ENCODE measurements at places on chromosomes 11 and 22. TPM values are rescaled to one million over a fixed set of nuclear protein-coding genes. Genes with fewer than 3 reads are reported as not detected.
A peak's percentile ranks its signal among the peaks of the same experiment; 100 is the strongest.

Gene SLC22A9
- polyA plus RNA-seq: not detected

Gene P2RY2
- 0.12 TPM for polyA plus RNA-seq

Gene CREB3L1
- polyA plus RNA-seq: 14.0 TPM

Gene UBE4A
- polyA plus RNA-seq: 7.7 TPM

Gene MUC5AC
- not detected for polyA plus RNA-seq

Gene MB
- 0.86 TPM for polyA plus RNA-seq

Gene LGR4
- polyA plus RNA-seq: 4.6 TPM

Gene TTC28
- polyA plus RNA-seq: 5.8 TPM

Gene POU2AF3
- polyA plus RNA-seq: 0.07 TPM

Gene CDPF1
- 25.3 TPM for polyA plus RNA-seq

Gene TRIM66
- 6.4 TPM for polyA plus RNA-seq

GRCh38 chr22:39123751-39124581 lies 26.9 kb downstream of the APOBEC3H start:
- H3K27me3 ChIP-seq: no peaks in the 10 kb centered on the region
- no peak overlapping the region for H3K4me3 ChIP-seq
- DNase-seq: peak; percentile 1
- no peaks in the 10 kb centered on the region for H3K4me1 ChIP-seq

- 0 out of 2 replicates have a peak overlapping the region, but pooled peaks have one; percentile 6 for H3K4me3 ChIP-seq
- peaks cover 17% of the 10 kb centered on the region for H3K4me1 ChIP-seq
- DNase-seq: peak; percentile 71
- peaks cover 38% of the 10 kb centered on the region for H3K36me3 ChIP-seq
Observed at GRCh38 chr22:29799217-29799680, 32.1 kb downstream of the UQCR10 start.

GRCh38 chr11:6390718-6391469 lies 620 bp downstream of the SMPD1 start:
- H3K27ac ChIP-seq: peak overlapping the region; percentile 50
- DNase-seq: no peak
- peak overlapping the region; percentile 91 for H3K4me3 ChIP-seq
- no peaks in the 10 kb centered on the region for H3K27me3 ChIP-seq
- no peaks in the 10 kb centered on the region for H3K36me3 ChIP-seq

DNA sequence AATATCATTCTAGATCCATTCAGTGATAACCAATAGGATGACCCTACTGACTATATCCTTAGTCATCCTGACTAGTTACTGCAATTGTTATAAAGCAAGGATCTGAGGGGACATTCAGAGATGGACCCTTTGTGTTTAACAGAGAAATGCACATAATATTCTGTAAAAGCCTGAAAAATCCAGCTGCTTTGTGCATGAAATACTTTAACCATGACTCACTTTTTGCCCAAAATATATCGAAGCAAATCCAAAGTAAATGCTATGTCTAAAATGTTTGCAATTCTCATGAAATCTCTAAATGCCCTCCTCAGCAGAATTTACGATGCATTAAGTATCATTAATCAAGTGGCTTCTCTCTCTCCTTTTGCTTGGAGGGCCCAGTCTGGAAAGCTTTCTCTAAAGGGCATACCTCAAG lies 178.8 kb upstream of the MTMR2 start:
- no peaks in the 10 kb centered on the region for H3K36me3 ChIP-seq
- DNase-seq: no peak
- H3K4me1 ChIP-seq: peaks cover 54% of the 10 kb centered on the region
- peak overlapping the region; percentile 84 for H3K27ac ChIP-seq
- H3K27me3 ChIP-seq: no peaks in the 10 kb centered on the region

GRCh38 chr22:50134481-50134880 lies 36.0 kb upstream of the PANX2 start:
- H3K4me3 ChIP-seq: no peak overlapping the region
- no peak for DNase-seq
- H3K27me3 ChIP-seq: no peaks in the 10 kb centered on the region
- H3K4me1 ChIP-seq: no peaks in the 10 kb centered on the region

DNA sequence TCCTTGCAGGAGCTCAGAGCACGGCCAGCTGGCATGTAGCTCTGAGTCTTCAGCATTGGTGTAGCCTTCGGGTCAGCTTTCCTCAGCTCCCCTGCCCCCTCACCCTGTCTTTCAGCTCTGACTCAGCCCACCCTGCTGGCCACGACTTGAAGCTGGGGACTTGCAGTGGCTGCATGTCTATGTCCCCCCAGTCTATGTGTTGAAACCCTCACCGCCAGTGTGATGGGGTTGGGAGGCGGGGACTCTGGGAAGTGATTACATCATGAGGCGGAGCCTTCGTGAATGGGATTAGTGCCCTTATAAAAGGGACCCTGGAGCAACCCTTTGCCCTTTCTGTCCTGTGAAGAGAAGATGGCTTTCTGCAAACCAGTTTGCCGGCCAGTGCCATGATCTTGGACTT lies 111.1 kb downstream of the CTTN start:
- no peaks in the 10 kb centered on the region for H3K4me1 ChIP-seq
- H3K27ac ChIP-seq: no peak overlapping the region
- DNase-seq: no peak
- H3K27me3 ChIP-seq: no peaks in the 10 kb centered on the region

DNA sequence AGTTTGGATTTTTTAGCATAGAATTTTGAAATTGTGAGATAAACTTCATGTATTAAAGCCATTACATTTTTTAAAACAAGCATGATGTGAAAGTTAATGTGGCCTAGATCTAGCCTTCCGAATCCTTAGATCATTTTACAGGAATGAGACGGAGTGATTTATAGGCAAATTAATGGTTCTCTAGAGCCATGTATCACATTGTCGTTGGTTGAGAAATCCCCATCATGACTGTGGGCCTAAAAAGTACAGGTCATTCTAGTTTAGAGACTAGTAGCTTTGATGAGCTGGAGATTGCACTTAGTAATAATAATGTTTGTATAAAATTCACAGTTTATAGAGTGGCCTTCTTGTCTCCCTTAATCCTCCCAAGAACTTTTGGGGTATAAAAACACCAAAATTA lies 7.1 kb downstream of the EWSR1 start:
- H3K27ac ChIP-seq: no peak overlapping the region
- H3K36me3 ChIP-seq: peaks cover 89% of the 10 kb centered on the region
- H3K4me3 ChIP-seq: no peak overlapping the region
- H3K4me1 ChIP-seq: peaks cover 15% of the 10 kb centered on the region
- DNase-seq: no peak

DNA sequence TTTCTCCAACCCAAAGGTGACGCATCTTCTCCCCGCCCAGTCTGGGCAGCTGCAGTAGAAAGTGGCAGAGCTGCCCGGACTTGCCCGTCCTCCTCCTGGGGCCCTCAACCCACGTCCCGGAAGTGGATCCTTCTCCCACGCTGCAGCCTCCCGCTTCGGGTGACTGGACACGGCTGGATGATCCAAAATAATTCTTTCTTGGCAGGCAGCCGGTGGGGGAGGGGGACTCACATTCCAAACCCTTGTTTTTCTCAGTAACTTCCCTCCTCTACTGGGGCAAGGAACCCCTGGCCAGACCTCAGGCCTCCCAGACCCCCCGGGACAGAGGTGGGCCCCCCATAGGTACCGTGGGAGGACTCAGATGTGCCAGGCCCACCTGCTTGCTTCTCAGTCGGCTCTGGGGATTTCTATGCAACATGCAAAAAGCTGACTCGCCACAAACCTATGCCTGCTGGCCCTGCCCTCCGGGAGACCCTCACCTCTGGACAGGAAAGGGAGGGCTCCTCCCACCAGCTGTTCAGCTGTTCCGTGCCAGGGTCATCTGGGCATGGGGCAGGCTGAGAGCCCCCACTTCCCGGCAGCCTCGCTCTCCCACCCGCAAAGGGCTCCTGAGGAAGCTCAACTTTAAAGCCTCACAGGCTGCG lies 1.4 kb downstream of the PLXNB2 start:
- peak overlapping the region; percentile 95 for H3K4me3 ChIP-seq
- H3K36me3 ChIP-seq: peaks cover 10% of the 10 kb centered on the region
- peaks cover 63% of the 10 kb centered on the region for H3K4me1 ChIP-seq
- peak overlapping the region; percentile 97 for H3K27ac ChIP-seq
- H3K27me3 ChIP-seq: no peaks in the 10 kb centered on the region

DNA sequence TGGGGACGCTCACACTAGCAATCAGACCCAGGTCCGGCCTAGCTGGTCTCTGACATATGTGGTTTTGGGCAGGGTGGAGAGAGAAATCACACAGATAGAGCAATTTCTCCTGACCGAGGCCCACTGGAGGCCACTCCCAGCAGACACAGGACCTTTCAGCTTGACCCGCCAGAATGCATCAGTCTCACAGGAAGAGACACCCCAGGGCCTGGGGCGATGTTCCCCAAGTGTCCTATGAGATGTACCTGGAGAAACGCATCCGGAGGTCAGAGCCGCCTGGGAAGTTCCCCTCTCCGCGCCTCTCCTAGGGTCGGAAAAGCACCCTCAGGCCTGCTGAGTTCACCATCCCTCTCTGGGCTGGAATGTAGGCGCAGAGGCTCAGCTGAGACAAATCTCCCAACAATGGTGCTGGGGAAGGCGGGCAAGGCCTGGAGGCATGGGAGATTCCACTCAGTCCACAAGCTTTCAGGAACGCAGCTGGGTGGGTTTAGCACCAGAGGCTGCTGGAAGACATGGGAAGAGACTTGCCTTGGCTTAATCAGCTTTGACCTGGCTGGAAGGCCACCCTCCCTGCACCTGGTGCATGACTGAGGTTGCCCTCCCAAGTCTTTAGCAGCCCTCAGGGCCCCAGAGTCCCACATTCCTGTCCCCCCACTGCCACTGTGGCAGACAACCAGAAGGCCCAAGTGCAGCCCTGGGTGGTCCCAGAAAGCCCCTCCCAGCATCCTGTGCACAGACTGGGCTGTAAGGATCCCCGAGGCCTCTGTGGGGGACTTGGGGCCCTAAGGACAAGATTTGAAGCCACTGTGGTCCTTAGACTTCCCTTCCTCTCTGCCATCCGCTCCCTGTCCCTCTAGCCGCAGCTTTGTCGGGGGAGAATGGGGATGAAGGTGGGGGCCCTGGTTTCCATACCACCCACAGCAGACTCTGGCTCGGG lies 57.5 kb downstream of the RTL6 start:
- no peak for DNase-seq
- no peaks in the 10 kb centered on the region for H3K36me3 ChIP-seq
- H3K27me3 ChIP-seq: no peaks in the 10 kb centered on the region

- H3K27ac ChIP-seq: no peak overlapping the region
- no peaks in the 10 kb centered on the region for H3K36me3 ChIP-seq
- H3K27me3 ChIP-seq: no peaks in the 10 kb centered on the region
- DNase-seq: no peak
- no peak overlapping the region for H3K4me3 ChIP-seq
Observed at GRCh38 chr22:44147008-44147645, 33.6 kb upstream of the PARVG start.

GRCh38 chr11:4551346-4551979 lies 6.5 kb downstream of the OR52M1 start:
- no peak overlapping the region for H3K27ac ChIP-seq
- peak; percentile 5 for DNase-seq
- no peaks in the 10 kb centered on the region for H3K27me3 ChIP-seq
- no peaks in the 10 kb centered on the region for H3K4me1 ChIP-seq
- H3K36me3 ChIP-seq: no peaks in the 10 kb centered on the region
- H3K4me3 ChIP-seq: no peak overlapping the region

- H3K27ac ChIP-seq: no peak overlapping the region
- DNase-seq: no peak
- H3K4me1 ChIP-seq: no peaks in the 10 kb centered on the region
- H3K27me3 ChIP-seq: no peaks in the 10 kb centered on the region
Observed at GRCh38 chr11:105734426-105734825, 124.6 kb downstream of the GRIA4 start.

- H3K36me3 ChIP-seq: no peaks in the 10 kb centered on the region
- H3K27ac ChIP-seq: no peak overlapping the region
- H3K4me3 ChIP-seq: no peak overlapping the region
- H3K4me1 ChIP-seq: no peaks in the 10 kb centered on the region
- no peak for DNase-seq
- no peaks in the 10 kb centered on the region for H3K27me3 ChIP-seq
Observed at GRCh38 chr11:125470355-125470754, 25.7 kb downstream of the FEZ1 start.

DNA sequence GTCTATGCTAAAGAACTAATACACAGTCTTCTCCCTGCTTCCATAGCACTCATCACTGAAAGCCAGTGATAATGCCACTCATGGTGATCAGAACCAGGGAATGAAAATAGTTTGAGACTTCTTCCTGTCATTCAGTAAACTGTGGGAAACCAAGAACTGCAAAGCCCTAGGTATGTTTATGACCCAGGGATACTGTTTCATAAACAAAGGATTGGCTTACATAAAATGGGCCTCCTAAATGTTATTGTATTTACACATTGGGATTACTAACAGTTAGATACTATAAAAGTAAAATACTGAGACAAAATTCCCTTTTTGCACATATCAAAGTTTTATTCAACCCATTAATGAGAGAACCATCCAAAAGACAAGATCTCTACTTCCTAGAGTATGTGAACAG lies 21.3 kb upstream of the CWF19L2 start:
- no peak overlapping the region for H3K4me3 ChIP-seq
- no peak overlapping the region for H3K27ac ChIP-seq
- no peaks in the 10 kb centered on the region for H3K4me1 ChIP-seq
- H3K36me3 ChIP-seq: no peaks in the 10 kb centered on the region
- no peak for DNase-seq
- no peaks in the 10 kb centered on the region for H3K27me3 ChIP-seq

DNA sequence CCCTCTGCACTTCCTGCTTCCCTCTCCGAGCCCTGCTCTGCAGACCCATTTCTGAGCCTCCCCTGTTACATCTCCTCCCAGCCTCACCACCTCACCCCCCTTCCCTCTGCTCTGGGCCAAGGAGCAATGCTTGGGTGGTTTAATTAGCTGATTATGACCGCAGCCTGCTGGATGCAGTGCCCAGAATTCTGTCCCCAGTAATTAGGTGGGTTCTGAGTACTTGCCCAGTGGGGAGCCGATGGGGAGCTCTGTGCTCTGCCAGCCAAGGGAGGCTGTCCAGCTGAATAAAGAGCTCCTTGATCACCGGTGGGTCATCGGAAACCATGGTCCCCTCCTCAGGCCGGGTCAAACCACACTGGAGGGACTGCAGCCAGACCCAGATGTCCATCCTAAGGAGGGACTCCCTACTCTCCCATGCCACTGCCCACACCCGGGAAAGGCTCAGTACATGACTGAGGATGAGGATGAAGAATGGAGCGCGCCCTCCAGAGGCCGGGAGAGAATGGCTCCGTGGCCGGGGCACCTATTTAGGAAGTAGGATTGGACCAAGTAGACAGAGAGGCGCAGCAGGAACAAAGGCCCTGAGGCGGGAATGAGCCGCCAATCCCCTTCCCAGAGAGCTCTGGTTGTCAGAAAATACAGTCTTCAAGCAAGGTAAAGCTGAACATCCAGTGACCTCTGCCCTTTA lies 9.1 kb downstream of the ARRB1 start:
- H3K4me3 ChIP-seq: no peak overlapping the region
- no peak overlapping the region for H3K27ac ChIP-seq
- H3K27me3 ChIP-seq: no peaks in the 10 kb centered on the region
- DNase-seq: no peak
- peaks cover 55% of the 10 kb centered on the region for H3K4me1 ChIP-seq
- H3K36me3 ChIP-seq: no peaks in the 10 kb centered on the region

- no peaks in the 10 kb centered on the region for H3K4me1 ChIP-seq
- no peaks in the 10 kb centered on the region for H3K36me3 ChIP-seq
- peaks cover 4% of the 10 kb centered on the region for H3K27me3 ChIP-seq
Observed at GRCh38 chr11:109658190-109658589, 236.2 kb downstream of the C11orf87 start.

GRCh38 chr11:129163714-129164164 lies 28.4 kb downstream of the ARHGAP32 start:
- peaks cover 5% of the 10 kb centered on the region for H3K36me3 ChIP-seq
- H3K4me3 ChIP-seq: no peak overlapping the region
- H3K27me3 ChIP-seq: no peaks in the 10 kb centered on the region
- H3K4me1 ChIP-seq: no peaks in the 10 kb centered on the region
- no peak for DNase-seq

Data from SK-N-SH (cell line).